Stimulated activated CD4-positive, alpha-beta T cell treated with anti-CD3 and anti-CD28 coated beads, Interleukin-15, amount 100 ng/mL, for 1 hour (primary cell): ENCODE measurements at places on chromosomes 5 and 9.

DNA sequence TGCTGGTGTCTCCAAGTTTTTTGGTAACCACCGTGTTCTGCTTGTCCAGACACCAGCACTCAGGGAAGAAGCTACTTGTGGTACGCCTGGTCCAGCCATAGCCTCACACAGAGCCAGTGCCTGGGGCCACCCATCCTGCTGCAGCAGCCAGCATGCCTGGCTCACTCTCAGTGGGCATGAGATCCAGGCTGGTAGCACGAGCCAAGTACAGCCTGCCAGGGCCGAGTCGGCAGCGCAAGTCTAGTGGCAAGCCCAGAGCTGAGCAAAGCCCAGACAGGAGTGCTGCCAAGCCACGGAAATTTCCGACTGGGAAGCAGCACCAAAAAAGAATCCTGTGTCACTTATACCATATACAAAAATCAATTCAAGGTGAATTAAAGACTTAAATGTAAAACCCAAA, 36.3 kb upstream of the FBXL17 start:
- no peak for DNase-seq

- DNase-seq: no peak
These were observed 18.5 kb upstream of the GAS1 start for GRCh38 chr9:86965636-86966395.

DNA sequence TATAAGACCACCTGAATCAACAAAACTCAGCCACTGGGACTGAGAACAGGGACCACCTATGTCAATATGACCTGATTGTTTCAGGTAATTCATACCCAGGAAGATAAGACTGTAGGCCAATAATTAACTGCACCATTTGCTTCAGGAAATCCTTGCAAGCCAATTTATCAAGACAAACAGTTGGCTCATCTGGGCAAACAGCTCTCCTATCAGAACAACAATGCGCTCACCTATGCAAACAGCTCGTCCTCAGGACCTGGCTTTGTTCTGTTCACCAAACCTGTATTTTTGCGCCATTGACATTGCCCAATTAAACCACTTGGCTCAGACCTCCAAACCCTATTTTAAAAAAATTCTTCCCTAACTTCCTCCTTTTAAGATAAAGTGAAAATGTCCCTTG, 92.3 kb upstream of the MARCHF11 start:
- DNase-seq: no peak

GRCh38 chr5:74613283-74613682, 27.2 kb downstream of the ENC1 start:
- no peak for DNase-seq
